ENCODE measurements at places on chromosomes 4 and X. TPM values are rescaled to one million over a fixed set of nuclear protein-coding genes. Genes with fewer than 3 reads are reported as not detected.

The ADGRG4 gene
- total RNA-seq, result not detected

GRCh38 chr4:47386561-47387235 lies 76.8 kb downstream of the COMMD8 start:
- no peak for DNase-seq

The LRAT gene
- total RNA-seq, result not detected

DNA sequence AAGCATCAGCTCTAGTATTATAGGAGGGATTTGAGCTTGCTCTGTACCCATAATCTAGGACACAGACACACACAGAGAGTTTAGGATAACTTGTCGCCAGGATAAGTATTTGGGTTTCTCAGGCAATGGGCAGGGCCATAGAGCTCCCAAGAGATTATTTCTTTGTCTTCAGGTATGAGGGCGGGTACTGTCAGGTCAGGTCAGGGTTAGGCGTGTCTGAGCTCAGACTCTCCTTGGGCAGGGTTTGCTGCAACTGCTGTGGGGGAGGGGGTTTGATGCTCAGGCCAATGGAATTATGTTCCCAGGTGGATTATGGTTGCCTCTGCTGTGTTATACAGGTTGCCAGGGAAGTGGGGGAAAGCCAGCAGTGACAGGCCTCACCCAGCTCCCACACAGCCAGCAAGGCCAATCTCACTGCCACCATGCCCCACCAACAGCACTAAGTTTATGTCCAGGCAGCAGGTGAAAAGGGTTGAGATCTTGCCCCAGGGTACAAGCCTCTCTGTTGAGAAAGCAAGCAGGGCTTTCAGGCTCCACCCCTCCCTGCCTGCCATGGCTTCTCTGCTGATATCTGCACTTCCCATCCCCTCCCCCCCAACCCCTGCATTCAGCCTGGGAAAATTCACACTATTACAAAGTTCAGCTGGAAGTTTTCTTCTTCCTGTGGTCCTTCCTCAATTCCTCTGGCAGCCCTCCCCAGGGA lies 101.3 kb downstream of the RRAGB start:
- DNase-seq, result no peak

The CCDC160 gene
- 0.58 TPM for total RNA-seq

DNA sequence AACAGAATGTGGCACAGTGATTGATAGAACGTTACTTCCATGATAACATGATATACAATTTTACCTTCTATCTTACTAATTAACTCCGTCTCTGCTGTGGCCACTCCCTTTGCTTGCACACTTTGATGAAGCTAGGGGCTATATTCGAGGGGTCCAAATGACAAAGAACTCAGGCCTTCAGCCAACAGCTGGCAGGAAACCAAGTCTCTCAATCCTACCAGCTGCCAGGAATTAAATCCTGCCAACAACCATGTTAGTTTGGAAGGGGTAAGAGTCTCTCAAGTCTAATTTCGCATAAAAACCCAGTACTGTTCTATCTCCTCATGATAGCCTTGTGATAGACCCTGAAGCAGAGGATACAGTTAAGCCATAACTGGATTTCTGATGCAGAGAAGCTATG lies 1122.9 kb upstream of the PCDH10 start:
- DNase-seq, result no peak

- DNase-seq, result no peak
Measured at GRCh38 chr4:172822331-172822730, 346.3 kb upstream of the GALNT7 start.

DNA sequence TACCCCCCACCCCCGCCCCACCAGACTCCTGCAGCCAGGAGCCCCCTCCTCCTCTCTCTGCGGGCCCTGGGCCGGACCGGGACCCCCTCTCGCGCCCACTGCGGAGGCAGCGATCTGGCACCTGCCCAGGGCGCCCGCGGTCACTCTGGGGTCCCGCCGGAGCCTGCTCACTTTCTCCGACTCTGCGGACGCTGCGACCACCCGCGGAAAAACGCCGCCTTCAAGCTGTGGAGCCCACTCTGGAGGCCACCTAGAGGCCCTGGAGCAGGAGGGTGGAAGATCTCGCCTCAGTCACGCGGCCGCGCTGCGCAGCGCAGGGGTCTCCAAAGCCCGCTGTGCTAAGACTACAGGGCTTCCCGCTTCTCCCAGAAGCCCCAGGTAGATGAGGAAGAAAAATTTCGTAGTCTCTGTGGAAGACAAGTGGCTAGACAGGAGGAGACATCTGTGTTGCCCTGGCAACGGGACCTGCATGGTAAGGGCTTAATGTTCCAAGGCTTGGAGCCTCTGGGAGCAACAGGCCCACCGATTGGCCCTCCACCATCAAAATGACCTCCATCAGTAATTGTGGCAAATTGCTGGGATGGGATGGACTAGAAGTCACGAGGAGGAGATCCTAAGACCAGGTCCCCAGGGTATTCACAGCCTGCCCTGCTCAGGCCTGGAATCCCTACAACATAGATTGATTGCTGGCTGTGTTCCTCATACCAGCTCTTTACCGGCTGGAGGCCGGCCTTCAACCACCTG lies at the start of gene PNMA6F:
TSS of gene PNMA6F (minus strand) at position 387 of the 744 bp plus-strand sequence. CDS start 1,093 bp downstream, outside the sequence.
- no peak for DNase-seq

GRCh38 chrX:71466979-71467523 lies 65.9 kb upstream of the OGT start:
- no peak for DNase-seq

Data from LHCN-M2 (cell line).